Fibroblast of skin of left quadriceps (primary cell): ENCODE measurements at places on chromosomes 16 and 17.
A peak's percentile ranks its signal among the peaks of the same experiment; 100 is the strongest.

- peak; percentile 15 for DNase-seq
These were observed 27.9 kb upstream of the OR4D1 start for GRCh38 chr17:58120195-58120822.

DNA sequence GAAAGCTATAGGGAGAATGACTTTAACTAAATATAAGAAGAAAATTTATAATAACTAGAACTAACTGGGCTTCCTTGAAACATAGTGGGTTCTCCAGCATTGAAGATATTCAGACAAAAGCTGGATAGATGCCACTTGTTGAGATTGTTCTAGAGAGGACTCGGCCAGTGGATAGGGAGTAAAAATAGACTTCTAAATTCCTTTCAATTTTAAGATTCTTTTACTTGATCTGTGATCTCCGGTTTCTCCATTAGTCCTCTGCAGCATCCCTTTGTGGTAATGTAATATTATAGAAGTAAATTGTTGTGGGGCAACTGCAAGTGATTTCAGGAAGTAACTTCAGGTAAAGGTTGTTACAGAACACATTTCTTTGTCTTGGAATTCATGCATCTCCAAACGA lies 10.3 kb upstream of the RARA start:
- DNase-seq, result no peak

DNA sequence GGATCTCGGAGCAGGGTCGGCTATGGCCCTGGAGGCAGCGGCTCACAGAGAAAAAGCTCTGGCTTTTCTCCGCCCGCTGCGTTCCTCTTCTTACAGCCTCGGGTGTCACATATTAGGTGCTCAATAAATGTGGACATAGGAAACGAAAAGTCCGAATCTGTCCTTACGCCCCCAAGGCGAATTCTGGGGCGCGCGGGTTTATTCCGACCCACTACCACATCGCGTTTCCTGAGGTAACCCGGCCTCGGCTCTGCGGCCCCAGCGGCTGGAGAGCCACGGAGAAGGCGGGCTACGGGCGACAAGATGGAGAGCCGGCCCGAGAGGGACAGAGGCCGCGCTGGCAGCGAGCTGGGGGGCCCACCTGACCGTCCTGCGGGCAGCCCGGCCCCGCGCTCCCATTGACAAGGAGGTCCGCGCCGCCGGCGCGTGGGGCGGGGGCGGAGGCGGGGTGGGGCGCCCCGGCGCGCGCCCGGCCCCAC lies 573 bp upstream of the GNAO1 start:
- DNase-seq, result no peak

GRCh38 chr16:8915722-8916301 lies 33.7 kb downstream of the LITAFD start:
- no peak for DNase-seq

DNA sequence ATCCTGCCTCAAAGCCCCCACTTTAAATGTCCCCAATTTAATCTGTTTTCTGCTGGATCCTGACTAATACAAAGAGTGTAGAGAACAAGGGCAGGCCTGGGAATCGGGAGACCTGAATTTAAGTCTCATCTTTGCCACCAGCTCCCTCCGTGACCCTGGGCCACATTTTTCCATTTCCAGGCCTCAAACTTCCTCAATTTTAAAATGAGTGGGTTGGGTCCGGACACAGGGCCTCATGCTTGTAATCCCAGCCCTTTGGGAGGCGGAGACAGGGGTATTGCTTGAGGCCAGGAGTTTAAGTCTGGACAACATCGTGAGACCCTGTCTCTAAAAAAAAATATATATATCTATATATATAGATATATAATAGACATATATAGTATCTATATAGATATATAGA lies 61.4 kb downstream of the SRL start:
- DNase-seq, result no peak

DNA sequence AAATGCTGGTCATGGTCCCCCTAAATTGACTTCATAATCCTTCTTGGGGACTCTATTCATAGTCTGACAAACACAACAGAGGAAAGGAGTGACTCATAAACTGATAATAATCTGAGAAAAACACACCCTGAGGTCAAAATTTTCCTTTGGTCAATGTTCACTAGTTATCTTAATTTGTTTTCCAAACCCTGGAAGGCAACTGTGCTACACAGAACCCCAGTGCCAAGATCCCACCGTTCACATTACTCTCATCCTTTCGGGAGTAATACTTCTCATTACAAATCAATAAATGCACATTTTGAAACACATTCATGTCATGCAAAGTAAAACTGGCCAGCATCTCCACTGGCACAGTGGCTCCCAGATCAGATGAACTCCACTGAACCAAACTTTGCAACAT lies 23.2 kb downstream of the COIL start:
- no peak for DNase-seq

- no peak for DNase-seq
These were observed 12.0 kb downstream of the CHST6 start for GRCh38 chr16:75483222-75483621.
